GM12878 (cell line): ENCODE measurements at places on chromosomes 7 and 10.

GRCh38 chr10:102552533-102552932 is 48.8 kb downstream of the SUFU start:
- no peaks in the 10 kb centered on the region for H3K27me3 ChIP-seq
- 0 out of 2 replicates have a peak, but pooled peaks cover 2% of the 10 kb centered on the region for H3K4me1 ChIP-seq
- no peak for DNase-seq
- H3K36me3 ChIP-seq, result no peaks in the 10 kb centered on the region; the same call in 1 of the 2 replicates
- H3K4me3 ChIP-seq, result no peak overlapping the region

DNA sequence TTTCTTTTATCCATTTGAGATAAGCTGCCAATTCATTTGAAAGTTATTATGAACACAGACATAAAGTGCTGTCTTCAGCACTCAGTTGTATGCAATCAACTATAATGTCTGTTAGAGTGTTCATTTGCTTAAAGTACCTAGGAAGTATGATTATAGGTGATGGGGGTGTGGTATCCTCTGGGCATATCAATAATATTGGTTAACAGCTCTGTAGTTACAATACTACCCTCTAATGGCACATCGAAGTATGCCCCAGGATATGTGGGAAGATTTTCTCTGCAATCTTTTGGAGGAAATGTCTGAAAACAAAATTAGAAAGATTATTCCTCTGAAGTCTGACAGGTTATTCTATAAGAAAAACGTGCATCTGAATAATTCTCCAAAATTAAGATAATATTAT is 429.7 kb downstream of the ARL4A start:
- H3K36me3 ChIP-seq, result no peaks in the 10 kb centered on the region
- no peak for DNase-seq
- no peak overlapping the region for H3K27ac ChIP-seq
- H3K4me1 ChIP-seq, result no peaks in the 10 kb centered on the region

GRCh38 chr10:48197236-48197899 is 77.1 kb downstream of the FRMPD2 start:
- H3K27me3 ChIP-seq, result no peaks in the 10 kb centered on the region
- no peak overlapping the region for H3K4me3 ChIP-seq
- H3K4me1 ChIP-seq, result no peaks in the 10 kb centered on the region

DNA sequence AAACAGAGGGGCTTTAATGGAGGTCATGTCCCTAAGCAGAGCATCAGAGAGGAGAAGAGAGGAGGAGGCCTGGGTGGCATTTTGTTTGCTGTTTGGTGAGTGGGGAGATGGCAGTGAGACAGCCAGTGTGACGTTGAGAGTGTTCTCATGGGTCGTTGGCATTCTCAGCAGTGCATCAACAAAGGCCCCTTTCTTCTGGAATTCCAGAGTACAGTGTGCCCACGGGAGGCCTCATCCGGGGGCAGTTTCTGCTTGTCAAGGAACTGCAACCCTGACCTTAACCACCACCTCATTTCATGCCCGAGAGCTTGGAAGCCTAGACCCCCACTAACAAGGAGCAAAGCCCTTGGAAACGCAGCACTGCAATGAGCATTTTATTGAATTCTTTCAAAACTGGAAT is 92.9 kb downstream of the CELF2 start:
- H3K36me3 ChIP-seq, result no peaks in the 10 kb centered on the region
- H3K27ac ChIP-seq, result no peak overlapping the region
- H3K27me3 ChIP-seq, result no peaks in the 10 kb centered on the region
- H3K4me3 ChIP-seq, result no peak overlapping the region
- peaks cover 7% of the 10 kb centered on the region for H3K4me1 ChIP-seq

DNA sequence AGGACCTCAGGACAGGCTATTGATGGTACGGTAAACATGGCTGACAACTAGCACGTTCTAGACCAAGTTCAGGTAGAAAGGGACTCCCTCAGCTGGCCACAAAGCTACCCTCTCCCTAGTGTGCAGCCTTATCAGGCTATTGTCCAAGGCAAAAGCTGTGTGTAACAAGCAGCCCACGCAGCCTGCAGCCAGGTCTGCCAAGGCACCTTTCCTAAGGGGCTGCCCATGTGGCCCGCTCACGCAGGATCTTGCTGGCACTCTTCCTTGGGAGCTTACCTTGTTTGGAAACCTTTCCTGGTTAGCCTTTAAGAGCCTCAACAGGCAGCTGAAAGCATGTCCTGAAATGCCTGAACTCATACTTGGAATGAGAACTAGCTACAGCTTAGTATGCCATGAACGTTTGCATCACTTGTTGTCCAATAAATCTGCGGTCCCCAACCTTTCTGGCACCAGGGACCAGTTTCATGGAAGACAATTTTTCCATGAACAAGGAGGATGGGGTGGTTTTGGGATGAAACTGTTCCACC is 51.7 kb downstream of the SYPL1 start:
- no peak for DNase-seq
- H3K27me3 ChIP-seq, result no peaks in the 10 kb centered on the region
- peaks cover 81% of the 10 kb centered on the region for H3K4me1 ChIP-seq
- H3K27ac ChIP-seq, result peak overlapping the region; percentile 91
- H3K4me3 ChIP-seq, result no peak overlapping the region

DNA sequence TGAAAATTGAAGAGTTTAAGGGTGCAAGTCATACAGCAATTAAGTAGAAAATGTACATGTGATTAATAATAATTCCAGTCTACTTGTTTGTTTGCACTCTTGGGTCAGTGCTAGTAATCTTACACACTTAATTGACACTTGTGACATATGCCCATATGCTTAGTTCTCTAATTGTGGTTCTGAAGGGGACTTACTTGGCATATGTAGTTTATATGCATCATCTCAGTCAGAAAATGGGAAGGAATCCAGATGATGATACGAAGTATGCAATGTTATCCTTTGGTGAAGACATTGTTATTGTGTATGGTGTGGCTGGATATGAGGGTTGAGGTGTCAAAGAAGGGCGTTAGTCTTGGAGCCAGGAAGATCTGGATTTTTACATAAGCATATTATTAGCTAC is 193.5 kb upstream of the HDAC9 start:
- no peaks in the 10 kb centered on the region for H3K27me3 ChIP-seq
- H3K36me3 ChIP-seq, result no peaks in the 10 kb centered on the region
- H3K27ac ChIP-seq, result no peak overlapping the region
- no peaks in the 10 kb centered on the region for H3K4me1 ChIP-seq
- no peak overlapping the region for H3K4me3 ChIP-seq
- DNase-seq, result no peak

- H3K27ac ChIP-seq, result no peak overlapping the region
- peak; percentile 11 for DNase-seq
- no peaks in the 10 kb centered on the region for H3K4me1 ChIP-seq
- no peaks in the 10 kb centered on the region for H3K27me3 ChIP-seq
- no peaks in the 10 kb centered on the region for H3K36me3 ChIP-seq
Observed at GRCh38 chr10:91758303-91759146, 39.7 kb upstream of the TNKS2 start.

- no peak overlapping the region for H3K27ac ChIP-seq
- H3K4me3 ChIP-seq, result no peak overlapping the region
- H3K4me1 ChIP-seq, result no peaks in the 10 kb centered on the region
- H3K27me3 ChIP-seq, result no peaks in the 10 kb centered on the region
Observed at GRCh38 chr10:111705021-111705420, 478.5 kb downstream of the GPAM start.

DNA sequence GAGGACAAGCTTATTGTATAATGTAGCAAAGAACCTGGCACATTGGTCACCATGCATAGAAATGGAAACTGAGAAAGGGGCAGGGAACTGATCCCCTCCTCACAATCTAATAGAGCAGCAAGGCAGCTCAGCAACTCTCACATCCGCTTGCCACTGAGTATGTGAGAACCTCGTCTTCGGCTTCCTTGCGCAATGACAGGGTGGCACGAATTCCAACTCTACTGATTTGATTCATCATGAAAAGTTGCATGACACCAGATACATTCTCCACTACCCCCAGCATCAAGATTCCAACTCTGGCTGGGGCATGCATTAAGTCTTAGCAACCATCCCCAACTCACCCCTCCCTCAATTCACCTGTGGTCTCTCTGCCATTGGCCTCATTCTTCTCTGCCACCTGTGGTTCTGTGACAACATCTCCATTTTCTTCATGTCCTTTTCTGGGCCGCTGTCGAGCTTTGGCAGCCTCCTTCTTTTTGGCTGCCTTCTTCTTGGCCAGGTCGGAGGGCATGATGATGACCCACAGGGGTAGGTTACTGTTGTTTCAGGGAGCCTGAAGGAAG is 976 bp downstream of the ABCF2 start:
- no peaks in the 10 kb centered on the region for H3K27me3 ChIP-seq
- H3K4me1 ChIP-seq, result no peaks in the 10 kb centered on the region
- H3K27ac ChIP-seq, result no peak overlapping the region; the same call in 1 of the 2 replicates
- H3K4me3 ChIP-seq, result peak overlapping the region; percentile 89
- DNase-seq, result no peak

DNA sequence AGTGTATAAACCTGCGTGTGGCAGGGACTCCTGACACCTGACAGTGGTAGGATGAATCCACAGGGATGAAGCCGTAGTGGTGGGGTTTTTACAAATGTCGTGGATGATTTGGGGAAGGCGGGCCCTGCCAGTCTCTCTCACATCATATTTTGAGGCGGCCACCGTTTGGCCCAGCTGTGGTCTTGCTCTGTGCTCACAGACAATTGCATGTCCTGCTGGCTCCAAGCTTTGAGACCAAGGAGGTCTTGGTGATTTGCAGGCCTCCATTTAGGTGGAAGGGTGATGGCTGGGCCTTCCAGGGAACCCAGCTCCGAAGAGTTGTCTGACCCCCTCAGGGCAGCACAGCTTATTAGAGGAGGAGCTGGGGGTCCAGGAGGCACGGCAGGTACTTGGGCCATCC is 151.1 kb upstream of the SHH start:
- H3K4me3 ChIP-seq, result no peak overlapping the region
- no peak for DNase-seq
- no peaks in the 10 kb centered on the region for H3K36me3 ChIP-seq
- no peaks in the 10 kb centered on the region for H3K4me1 ChIP-seq

GRCh38 chr7:34224281-34224680 is 318.9 kb downstream of the BMPER start:
- no peaks in the 10 kb centered on the region for H3K36me3 ChIP-seq
- H3K4me1 ChIP-seq, result no peaks in the 10 kb centered on the region
- no peak overlapping the region for H3K27ac ChIP-seq

- DNase-seq, result no peak
- no peaks in the 10 kb centered on the region for H3K27me3 ChIP-seq
Observed at GRCh38 chr7:24701261-24702235, 55.7 kb downstream of the GSDME start.

GRCh38 chr10:78830062-78830975 is 238.4 kb upstream of the ZMIZ1 start:
- no peak overlapping the region for H3K27ac ChIP-seq
- peaks cover 8% of the 10 kb centered on the region for H3K27me3 ChIP-seq
- no peaks in the 10 kb centered on the region for H3K4me1 ChIP-seq
- no peak for DNase-seq

- H3K27me3 ChIP-seq, result no peaks in the 10 kb centered on the region
- no peaks in the 10 kb centered on the region for H3K4me1 ChIP-seq
- H3K4me3 ChIP-seq, result no peak overlapping the region
- DNase-seq, result no peak
- H3K27ac ChIP-seq, result no peak overlapping the region
Observed at GRCh38 chr7:153835103-153835502, 217.1 kb upstream of the DPP6 start.

- no peaks in the 10 kb centered on the region for H3K36me3 ChIP-seq
- no peak overlapping the region for H3K27ac ChIP-seq
- no peak overlapping the region for H3K4me3 ChIP-seq
Observed at GRCh38 chr10:114607358-114607998, 50.6 kb downstream of the ABLIM1 start.

DNA sequence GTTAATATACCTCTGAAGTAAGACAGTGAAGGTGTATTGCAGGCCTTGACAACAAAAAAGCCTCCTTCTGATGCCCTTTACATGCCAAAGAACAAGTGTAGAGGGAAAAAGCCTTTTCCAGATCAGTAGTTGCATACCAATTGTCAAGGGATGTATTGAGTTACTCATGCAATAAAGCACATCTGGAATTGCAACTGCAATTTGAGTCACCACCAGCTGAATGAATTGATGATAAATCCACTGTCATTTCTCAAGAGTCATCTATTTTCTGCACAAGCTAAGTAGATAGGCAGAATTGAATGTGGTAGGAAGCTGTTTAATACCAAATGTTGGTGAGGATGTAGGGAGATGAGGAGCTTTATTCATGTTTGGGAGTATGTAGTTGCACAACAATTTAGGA is 325.9 kb upstream of the SMIM30 start:
- no peak for DNase-seq
- H3K4me3 ChIP-seq, result no peak overlapping the region
- H3K27ac ChIP-seq, result no peak overlapping the region
- H3K27me3 ChIP-seq, result no peaks in the 10 kb centered on the region
- no peaks in the 10 kb centered on the region for H3K4me1 ChIP-seq
- H3K36me3 ChIP-seq, result no peaks in the 10 kb centered on the region

GRCh38 chr7:4861673-4862072 is at the start of gene PAPOLB:
Gene PAPOLB, minus strand, starts transcription at chr7:4862030. Its CDS starts 220 bp downstream, at chr7:4861810.
- no peak within 1 kb of the TSS for H3K4me3 ChIP-seq
- no peak for DNase-seq
- H3K36me3 ChIP-seq, result no peaks in the 10 kb centered on the region
- no peak within 1 kb of the TSS for H3K27ac ChIP-seq
- no peaks in the 10 kb centered on the region for H3K4me1 ChIP-seq

- peaks cover 5% of the 10 kb centered on the region for H3K36me3 ChIP-seq
- peaks cover 12% of the 10 kb centered on the region for H3K4me1 ChIP-seq
- H3K4me3 ChIP-seq, result peak overlapping the region; percentile 78
- DNase-seq, result no peak
Observed at GRCh38 chr10:3786295-3787015, 1.4 kb upstream of the KLF6 start.

DNA sequence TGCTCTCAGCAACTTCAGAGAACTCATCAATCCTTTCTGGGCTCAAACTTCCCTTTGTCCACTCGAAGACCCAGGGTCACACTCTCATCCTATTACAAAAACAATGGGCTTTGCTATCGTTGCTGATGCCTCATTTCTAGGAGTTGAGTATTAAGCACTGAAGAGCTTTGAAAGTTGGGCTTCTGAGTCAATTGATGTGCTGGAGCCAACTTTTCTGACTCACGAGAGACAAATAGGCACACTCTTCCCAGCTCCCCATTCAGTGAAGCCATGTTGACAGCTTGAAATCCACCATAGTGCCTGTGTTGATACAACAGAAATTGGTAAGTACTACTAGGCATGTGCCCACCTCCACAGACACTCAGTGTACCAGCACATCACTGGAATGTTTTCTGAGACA is 97.5 kb upstream of the PRSS58 start:
- no peak for DNase-seq
- H3K4me1 ChIP-seq, result no peaks in the 10 kb centered on the region
- H3K27me3 ChIP-seq, result no peaks in the 10 kb centered on the region; the same call in 1 of the 2 replicates

- DNase-seq, result no peak
- H3K4me1 ChIP-seq, result no peaks in the 10 kb centered on the region
- no peaks in the 10 kb centered on the region for H3K27me3 ChIP-seq
Observed at GRCh38 chr7:149027055-149027454, 1.2 kb downstream of the PDIA4 start.

GRCh38 chr10:1368842-1369171 is 312.6 kb downstream of the WDR37 start:
- no peak overlapping the region for H3K27ac ChIP-seq
- no peaks in the 10 kb centered on the region for H3K27me3 ChIP-seq
- no peak overlapping the region for H3K4me3 ChIP-seq
- DNase-seq, result no peak
- H3K4me1 ChIP-seq, result no peaks in the 10 kb centered on the region

- H3K4me3 ChIP-seq, result peak overlapping the region; percentile 37; the same call in 1 of the 2 replicates
- peak overlapping the region; percentile 99 for H3K27ac ChIP-seq
- peak; percentile 97 for DNase-seq
Observed at GRCh38 chr7:43649755-43650274, 66.9 kb downstream of the STK17A start.

- H3K4me3 ChIP-seq, result no peak overlapping the region
- no peak for DNase-seq
- no peaks in the 10 kb centered on the region for H3K4me1 ChIP-seq
- H3K27me3 ChIP-seq, result no peaks in the 10 kb centered on the region
Observed at GRCh38 chr10:75894761-75895160, 463.3 kb downstream of the LRMDA start.
